ENCODE measurements at places on chromosomes 7 and 10. TPM values are rescaled to one million over a fixed set of nuclear protein-coding genes. Genes with fewer than 3 reads are reported as not detected.
A peak's percentile ranks its signal among the peaks of the same experiment; 100 is the strongest.

Gene ITGB8
- total RNA-seq = 10.8 TPM

Gene UPK3B
- total RNA-seq = 3.6 TPM

Gene GSAP
- 14.2 TPM for total RNA-seq

Gene MYL7
- total RNA-seq = not detected

Gene PKD2L1
- total RNA-seq = 0.22 TPM

Gene RPP30
- 25.1 TPM for total RNA-seq

Gene TCTN3
- total RNA-seq = 35.4 TPM

Gene RAMP3
- 9.0 TPM for total RNA-seq

Gene LHFPL3
- total RNA-seq = 0.31 TPM

DNA sequence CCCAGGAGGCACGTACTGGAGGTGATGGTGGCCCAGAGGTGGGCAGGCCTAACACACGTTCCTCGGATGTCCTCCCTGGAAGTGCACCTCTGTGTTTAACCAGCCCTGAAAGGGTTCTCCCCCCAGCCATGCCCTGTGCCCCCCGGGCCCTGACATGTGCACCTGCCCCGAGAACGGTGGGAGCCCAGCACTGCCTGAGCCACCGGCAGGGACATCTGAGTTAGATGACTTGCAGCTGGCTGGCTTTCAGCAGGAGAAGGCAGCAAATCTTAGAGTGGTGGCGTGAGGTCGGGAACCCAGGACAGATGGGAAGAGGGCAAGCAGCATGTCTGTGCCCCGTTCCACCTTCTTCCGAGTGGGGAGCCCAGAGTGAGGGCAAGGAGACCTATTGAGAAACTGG is 291.8 kb downstream of the TCERG1L start:
- DNase-seq = no peak

DNA sequence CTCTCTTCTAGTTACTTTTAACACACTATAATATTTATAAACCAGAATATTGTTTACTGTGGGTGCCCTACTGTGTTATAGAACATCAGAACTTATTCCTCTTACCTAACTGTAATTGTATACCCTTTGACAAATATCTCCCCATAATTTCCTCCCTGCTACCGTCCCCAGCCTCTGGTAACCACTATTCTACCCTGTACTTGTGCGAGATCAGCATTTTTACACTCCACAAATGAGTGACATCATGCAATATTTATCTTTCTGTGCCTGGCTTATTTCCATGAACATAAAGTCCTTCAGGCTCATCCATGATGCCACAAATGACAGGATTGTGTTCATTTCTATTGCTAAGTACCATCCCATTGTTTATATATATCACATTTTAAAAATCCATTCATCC is 139.8 kb upstream of the RSU1 start:
- DNase-seq = no peak

DNA sequence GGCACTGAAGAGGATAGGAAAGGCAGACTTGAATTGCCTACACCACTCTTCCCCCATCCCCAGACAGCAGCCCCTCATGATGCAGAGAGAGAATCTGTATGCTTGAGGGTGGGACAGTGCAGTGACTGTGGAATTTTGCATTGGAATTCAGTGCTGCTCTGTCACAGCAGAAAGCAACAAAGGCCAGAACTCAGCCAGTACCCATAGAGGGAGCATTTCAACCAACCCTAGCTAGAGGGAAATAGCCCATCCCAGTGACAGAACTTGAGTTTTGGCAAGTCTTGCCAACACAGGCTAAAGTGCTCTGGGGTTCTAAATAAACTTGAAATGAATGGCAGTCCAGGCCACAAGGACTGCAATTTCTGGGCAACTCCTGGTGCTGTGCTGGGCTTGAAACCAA is 80.4 kb downstream of the TES start:
- DNase-seq = no peak

GRCh38 chr10:47237316-47238260 is 62.4 kb upstream of the GDF10 start:
- no peak for DNase-seq

DNA sequence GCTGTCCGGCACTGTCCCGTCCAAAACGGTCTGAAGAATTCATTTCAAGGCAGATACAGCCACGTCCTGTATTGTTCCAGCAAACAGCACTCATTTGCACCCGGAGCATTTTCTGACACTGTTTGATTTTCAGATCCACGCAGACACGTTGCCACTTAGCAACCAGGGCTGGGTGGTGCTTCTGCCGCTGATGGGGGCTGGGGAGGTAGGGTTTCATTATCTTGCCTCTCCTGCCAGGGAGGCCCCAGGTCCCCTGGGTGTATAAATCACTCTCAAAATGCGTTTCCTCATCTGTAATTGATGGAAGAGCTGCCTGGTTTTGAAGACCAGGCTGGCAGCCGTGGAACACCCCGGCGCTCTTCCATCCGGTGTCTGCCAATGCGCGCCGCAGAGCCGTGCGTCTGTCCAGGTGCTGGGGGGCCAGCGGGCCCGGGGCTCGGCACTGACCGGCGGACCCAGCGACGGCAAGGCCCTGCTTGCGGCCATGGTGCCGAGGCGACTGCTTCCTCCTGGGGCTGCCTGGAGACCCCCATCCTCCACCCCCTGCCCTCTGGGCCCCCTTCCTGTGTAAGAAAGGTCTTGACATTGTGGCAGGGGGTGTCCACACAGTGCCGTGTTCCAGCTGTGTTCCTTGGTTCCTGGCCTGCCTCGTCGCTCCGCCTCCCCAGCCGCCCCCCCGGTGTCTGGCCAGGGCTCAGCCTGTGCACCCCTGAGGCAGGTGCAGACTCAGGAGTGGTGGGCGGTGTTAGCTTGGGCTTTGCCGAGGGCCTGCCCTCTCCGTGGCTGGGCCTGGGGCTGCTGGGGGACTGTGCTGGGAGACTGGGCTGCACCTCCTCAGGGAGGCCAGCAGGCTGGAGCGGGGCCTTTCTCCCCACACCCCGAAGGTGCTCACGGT is 16.6 kb downstream of the ADGRA1 start:
- DNase-seq = no peak

- DNase-seq = no peak
Measured at GRCh38 chr7:81111781-81112540, 193.1 kb upstream of the SEMA3C start.

DNA sequence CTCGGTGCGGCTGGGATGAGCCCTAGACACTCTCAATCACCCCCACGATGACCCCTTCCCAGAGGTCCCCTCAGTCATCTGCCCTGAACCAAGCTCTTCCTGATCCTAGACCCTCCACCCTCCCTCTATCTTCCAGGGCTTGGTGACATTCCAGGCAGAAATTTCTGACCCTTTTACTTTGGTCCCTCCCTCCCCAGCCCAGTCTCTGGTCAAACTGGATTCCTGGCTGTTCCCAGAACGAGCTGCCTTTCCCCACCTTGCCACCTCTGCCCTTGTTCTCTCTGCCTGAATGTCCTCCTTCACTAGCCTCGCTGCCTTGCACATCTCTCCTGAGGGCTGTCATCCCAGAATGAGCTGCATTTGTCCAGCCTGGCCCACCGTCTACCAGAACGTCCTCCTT is 1.3 kb upstream of the CLDN4 start:
- peak; percentile 67 for DNase-seq

Measured in mucosa of descending colon (tissue), 3 donors.